ENCODE measurements at places on chromosomes 1 and 21.

DNA sequence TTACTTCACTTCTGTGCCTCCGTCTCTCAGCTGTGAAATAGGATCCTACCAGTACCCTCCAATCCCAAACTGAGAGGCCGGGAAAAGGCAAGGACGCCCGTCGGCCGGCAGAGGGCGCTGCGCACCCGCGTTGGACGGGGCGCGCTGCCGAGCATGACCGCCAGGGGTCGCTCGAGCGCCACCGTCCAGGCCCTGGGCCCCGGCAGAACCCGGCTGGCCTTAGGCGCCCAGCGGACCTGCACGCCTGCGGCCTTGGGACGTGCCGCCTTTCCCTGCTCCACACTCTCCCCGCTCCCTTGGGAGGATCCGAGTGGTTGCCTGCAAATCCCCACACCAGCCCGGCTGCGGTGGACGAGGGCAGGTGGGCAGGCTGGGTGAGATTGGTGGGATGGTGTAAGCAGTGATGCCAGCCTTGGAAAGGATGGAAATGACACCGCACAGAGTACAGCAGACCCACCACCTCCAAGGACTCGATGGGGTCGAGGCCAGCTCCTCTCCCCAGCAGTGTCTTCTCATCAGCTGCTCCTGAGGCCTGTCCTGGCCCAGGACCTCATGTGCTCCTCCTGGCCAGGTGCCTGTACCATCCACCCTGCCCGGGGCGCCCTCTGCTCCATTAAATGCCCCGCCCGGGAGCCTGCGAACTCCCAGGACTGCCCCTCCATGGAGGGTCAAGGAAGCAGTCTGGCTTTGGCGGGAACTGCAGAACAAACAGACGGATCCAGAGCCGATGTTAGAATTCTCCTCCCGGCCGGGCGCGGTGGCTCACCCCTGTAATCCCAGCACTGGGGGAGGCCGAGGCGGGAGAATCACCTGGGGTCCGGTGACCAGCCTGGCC lies 47.4 kb upstream of the LBR start:
- DNase-seq, result peak; percentile 85

GRCh38 chr1:180254854-180255253 lies 24.8 kb downstream of the LHX4 start:
- peak; percentile 30 for DNase-seq

GRCh38 chr1:100036718-100037655 lies 67.2 kb downstream of the SLC35A3 start:
- peak; percentile 37 for DNase-seq

GRCh38 chr1:158149175-158149574 lies 31.5 kb upstream of the CD1D start:
- DNase-seq, result no peak

DNA sequence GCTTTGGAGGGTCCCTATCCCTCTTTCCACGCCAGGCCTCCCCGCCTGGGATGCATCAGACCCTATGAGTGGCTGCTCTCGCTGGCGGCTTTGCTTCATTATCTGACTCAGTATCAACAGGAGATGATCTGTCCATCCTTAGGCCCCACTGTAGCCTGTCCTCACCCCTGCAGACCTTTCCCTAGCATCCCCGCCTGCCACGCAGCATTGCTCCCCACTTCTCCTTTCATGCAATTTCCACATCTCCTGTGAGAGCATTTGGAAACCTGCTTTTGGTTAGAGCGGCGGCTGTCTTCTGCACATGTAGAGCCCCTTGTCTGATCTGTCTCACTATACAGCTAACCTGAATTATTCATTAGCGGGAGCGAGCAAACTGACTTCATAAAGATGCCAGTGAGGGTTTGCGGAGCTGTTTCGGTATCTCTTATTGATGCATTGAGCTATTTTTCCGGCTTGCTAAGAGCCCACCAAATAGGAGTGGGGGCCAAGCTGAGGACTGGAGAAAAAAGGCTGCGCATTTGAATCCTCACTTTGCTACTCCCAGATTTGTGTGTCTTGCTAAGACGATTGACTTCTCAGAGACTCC lies 40.0 kb upstream of the ATP2B4 start:
- no peak for DNase-seq

GRCh38 chr1:24108334-24109165 lies 3.4 kb downstream of the MYOM3 start:
- DNase-seq, result peak; percentile 56

DNA sequence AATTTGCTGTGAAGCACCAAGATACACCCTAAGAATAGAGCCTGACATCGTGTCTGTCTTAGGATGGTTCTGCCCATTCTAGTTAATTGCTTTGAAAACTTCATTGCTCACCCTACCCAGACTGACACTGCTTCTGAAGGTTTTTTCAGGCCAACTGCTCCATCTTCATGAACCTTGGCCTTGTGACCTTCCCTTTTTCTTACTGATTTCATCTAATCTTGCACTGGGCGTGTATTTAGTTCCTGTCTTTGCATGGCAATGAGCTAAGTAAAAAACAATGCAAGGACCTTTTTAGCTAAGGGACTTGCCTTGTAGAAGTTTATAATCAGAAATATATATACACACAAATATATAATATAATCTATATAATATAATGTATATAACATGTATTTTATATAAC lies 108.0 kb downstream of the PBX1 start:
- no peak for DNase-seq

GRCh38 chr1:42239555-42239954 lies 75.0 kb upstream of the GUCA2A start:
- no peak for DNase-seq

GRCh38 chr1:17255336-17255735 lies 6.4 kb downstream of the PADI3 start:
- DNase-seq, result no peak

GRCh38 chr1:19955534-19956170 lies 23.8 kb downstream of the PLA2G2A start:
- no peak for DNase-seq

DNA sequence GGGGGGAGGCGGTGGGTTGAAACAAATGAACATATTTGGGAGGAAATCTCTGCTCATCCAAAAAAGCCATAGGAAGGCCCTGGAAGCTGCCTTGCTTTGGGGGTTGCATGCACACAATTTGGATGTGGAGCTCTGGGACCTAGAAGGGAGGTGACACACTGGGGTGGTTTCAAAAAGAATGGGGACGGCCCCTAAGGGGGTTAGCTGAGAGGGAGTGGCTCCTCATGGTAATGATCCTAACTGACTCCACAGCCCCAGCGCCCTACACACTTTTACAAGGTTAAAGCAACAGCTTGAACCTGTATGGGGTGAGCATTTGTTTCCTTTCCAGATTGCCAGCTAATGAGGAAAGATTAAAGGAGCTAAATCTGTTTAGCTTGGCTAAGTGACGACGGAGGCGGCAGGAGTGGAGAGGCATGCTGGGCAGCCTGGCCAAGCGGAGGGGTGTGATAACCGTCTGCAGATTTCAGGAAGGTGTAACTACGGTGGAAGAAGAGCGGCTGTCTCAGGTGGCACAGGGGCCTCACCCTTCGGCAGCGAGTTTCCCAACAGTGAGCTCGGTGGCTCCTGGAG lies 107.3 kb downstream of the RNF220 start:
- no peak for DNase-seq

GRCh38 chr1:49864581-49864980 lies 159.2 kb downstream of the AGBL4 start:
- no peak for DNase-seq

DNA sequence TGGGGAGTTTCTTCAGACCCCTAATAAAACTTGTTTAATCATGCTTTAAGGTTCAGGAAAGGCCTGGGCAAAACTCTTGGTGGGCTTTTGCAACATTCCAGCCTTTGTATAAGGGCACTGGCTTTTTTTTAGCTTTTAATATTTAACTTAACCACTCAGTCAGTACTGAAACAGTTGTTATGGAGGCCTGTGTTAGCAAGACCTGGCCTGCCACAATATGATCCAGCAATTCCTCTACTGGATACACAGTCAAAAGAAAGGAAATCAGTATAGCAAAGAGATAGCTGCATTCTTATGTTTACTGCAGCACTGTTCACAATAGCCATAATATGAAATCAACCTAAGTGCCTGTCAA lies 75.1 kb upstream of the COG2 start:
- DNase-seq, result no peak

DNA sequence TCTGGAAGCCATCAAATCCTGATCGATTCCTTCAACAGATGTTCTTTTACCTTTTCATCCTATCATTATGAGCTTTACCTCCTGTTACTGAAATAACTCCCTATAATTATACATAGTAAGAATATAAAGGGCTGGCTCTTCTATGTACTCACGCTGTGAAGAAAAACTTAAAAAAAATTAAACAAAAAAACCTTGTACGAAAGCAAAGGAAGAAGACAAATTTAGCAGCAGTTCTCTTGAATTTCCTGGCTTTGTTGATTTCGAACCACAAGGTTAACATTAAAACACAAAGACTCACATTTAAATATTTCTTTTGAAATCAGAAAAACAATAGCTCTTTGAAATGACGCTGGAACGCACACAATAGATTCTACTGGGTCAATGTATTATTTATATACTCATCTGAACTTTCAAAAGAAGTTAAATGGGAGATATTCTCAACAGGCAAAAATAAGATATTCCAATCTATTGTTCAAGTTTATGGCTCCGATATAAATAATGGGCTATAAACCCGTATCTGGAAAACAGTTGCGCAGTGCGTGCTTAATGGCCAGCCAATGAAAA lies 13.6 kb upstream of the SPEN start:
- DNase-seq, result no peak

- no peak for DNase-seq
Observed at GRCh38 chr1:206668351-206668750, 16.4 kb upstream of the MAPKAPK2 start.

DNA sequence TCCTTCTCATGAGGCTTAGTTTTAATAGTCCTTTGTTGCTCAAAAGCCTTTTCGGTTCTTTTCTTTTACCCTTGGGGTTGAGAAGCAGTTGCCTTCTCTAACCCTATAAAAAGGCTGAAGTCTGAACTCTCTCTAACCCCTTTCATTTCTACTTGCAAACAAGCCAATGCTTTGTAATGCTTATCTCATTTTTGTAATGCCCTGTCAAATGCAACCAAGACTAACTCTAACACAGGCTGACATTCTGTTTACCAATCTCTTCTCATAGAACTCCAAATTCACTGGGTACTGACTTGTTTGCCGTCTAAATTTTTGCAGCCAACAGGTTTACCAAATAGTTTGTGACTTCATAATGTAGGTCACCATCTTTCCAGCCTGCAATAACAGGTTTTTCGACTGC lies 233.9 kb upstream of the SNX7 start:
- no peak for DNase-seq

DNA sequence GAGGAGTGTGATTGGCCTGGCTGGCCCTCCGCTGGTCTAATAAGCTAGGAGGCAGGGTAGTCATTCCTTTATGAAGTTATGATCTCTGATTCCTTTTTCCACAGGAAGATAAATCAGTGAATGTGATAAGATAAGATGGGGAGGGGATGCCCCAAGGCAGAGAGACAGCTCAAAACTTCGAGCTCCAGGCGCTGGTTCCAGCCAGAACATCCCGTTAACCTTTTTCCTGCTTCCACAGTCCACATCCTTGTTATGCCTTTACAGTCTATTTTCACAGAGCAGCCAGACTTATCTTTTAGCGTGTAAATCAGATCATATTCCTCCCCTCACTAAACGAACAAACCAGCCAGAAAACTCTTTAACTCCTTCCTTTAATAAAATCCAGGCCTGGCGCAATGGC lies 38.5 kb upstream of the BMP8B start:
- no peak for DNase-seq

GRCh38 chr1:228013935-228014930 lies 7.4 kb downstream of the WNT3A start:
- DNase-seq, result peak; percentile 57

GRCh38 chr1:6491081-6491449 lies 402 bp downstream of the PLEKHG5 start:
- DNase-seq, result no peak

DNA sequence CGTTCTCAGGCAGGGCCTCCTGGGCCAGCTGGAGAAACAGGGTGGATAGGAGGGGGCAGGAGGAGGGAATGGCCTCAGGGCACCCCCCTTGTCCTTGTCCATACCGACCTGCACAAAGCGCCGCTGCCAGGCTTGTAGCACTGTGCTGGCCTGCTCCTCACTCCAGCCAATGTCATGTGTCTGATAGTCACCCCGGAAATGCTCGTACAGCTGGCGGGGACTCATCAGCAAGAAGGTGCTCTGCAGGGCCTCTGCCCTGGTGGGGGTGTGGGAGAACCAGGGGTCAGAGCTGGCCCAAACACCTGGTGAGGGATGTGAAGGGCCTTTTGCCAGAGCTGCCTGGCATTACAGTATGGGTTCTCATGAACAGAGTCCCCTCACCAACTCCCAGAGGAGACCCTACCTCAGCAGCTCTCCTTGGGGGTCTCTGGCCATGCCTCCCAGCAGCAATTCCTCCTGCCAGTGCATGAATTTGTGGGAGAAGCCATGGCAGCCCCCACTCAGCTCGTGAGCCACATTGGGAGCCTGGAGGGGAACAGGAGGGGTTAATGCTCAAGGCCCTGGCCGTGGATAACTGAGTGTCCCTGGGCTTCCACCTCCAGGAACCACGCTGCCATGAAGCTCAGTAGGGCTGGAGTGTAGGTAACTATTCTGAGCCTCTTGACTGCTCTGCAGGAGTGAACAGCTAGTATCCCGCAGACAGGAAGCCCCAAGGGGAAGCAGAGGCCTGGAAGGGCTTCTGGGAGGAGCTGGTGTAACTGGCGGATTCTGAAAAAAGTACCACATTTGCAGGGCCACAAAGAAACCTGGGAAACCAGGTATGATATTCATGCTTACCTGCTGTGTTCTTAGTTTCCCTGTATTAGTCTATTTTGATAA lies 13.3 kb downstream of the PTCH2 start:
- DNase-seq, result no peak

DNA sequence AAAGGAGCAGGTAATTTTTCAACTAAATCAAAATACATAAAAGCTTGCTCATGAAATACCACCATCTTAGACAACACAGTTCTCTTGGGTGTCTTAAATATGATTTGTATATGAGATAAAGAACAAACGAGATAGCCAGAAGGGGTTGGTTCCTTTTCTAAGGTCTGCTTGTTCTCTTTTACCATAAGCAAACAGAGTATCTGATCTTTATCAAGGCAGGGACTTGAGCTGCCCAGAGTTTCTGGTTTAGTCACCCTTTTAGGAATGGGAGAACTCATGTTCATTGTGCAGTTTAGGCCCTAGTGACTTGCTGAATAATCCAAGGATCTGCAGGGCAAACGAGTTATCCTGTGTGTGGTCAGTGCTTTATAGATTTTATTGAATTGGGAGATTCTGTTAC lies 3.0 kb upstream of the SUCO start:
- no peak for DNase-seq

DNA sequence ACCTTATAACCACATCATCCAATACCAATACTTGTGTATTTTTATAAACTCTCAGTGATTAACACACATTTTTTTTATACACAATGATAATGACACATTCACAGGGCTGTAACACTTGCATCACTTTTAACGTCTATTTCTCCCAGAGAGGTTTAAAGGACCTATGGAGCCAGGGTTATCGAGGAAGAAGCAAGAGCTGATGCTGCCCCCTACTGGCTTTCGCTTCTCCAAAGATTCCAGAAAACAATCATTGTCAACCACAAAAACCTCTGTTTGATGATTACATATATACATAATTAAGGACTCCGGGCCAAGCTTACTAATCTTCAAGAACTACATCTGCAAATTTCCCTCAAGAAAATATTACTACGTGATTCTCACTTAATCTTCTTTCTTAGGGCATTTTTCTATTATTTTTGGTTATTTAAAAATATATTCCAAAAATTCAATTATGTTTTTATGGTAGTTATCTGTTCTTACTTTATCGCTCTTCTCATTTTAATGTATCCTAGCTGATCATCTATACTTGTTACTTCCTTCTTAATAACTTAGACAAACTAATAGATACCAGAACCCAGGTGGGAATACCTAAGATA lies 214.5 kb downstream of the VAV3 start:
- peak; percentile 66 for DNase-seq

All from kidney (tissue), 22 donors.